ENCODE measurements at places on chromosomes 6 and 20.

DNA sequence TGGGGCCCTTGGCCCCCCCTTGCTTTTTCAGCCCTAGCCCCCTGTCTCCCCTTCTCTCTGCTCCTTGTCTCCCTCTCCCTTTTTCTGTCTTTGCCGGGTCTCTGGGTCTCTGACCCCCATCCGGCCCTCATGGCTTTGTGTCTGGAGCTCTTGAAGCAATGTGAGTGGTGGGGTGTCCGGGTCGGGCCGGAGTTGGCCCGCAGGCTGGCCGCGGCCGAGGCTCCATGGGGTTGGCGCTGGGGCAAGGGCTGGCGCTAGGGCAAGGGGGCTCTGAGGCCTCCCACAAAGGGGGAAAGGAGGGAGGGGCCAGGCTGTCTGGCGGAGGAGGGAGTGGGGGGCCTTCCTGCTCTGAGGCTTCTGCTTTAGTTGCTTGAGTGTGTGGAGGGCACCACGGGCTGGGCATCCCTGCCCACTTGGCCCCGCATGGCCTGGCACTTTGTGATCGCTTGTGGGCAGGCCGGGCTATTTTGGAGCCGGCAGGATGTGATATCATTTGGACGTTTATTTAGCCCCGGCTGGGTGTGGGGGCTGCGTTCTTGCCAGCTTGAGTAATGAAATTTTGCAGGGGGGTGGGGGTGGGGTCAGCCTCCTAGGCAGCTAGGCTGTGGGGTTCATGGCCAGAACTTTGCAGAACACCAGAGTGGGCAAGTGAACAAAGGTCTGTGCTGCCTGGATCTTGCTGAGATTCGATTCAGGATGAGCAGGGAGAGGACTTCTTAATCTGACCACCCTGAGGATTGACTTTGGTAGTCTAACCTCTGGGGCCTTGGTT, 78.7 kb upstream of the MYL9 start:
- no peak for DNase-seq

- DNase-seq = peak; percentile 25
These were observed 93.2 kb downstream of the GMPR start for GRCh38 chr6:16331384-16332174.

- no peak for DNase-seq
These were observed 339.2 kb downstream of the TENT5A start for GRCh38 chr6:81413306-81413705.

DNA sequence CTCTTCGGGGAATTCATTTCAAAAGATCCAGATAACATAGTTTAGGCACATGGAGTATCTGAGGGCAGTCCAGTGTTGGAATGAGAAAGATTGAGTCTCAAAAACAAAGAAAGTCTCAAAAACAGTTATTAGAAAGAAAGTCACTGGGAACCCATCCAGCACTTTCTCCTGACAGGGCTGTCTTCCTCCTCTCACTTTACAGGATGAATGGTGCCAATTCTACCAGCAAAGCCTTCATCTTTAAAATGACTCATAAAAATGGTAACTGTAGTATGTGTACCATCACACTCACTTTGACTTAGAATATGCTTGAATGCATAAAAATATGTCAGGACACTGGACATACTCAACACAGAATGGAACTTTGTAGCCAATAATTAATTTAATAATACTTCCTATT, 71.3 kb downstream of the SLC22A3 start:
- no peak for DNase-seq

- DNase-seq = no peak
These were observed 50.0 kb upstream of the DST start for GRCh38 chr6:56692523-56693245.
